ENCODE measurements at places on chromosomes 4 and X.

DNA sequence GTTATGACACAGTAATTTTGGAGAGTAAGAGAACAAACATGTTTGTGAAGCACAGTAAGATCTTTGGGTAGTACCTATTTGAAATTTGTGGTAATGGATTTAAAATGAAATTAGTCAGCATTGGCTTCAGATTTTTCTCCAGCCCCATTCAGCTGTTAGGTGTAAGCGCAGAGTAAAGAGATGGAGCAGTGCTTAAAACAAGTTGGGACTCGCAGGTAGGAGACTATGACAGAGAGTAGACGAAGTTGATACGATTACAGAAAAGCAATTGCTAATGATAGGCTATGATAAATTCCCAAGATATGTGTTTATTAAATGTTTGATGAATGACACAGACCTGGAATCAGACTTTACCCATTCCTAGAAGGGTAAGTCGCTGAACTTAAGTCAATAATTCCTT lies 72.6 kb downstream of the CHIC2 start:
- DNase-seq = no peak

- peak; percentile 88 for DNase-seq
These were observed 291.7 kb downstream of the KCNIP4 start for GRCh38 chr4:21656832-21657231.

DNA sequence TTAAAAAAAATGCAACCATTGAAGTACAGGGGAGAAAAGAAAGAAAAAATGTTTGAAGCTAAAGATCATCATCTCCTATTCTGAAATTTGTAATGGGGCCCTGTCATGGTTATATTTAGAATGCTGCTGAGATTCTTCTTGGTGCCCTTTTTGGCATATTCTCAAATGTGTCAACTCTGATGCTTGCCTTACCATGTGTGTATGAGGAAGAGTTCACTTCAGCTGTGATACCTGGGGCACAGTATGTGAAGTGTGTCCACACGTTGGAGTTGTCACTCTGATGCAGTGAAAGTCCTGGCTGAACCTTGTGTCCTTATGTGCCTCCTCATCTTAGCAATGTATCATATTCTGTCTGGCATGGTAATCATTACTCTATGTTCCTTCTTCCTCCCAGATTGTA lies 377.9 kb downstream of the RAPGEF2 start:
- DNase-seq = no peak

GRCh38 chr4:99390055-99390454 lies 37.5 kb upstream of the ADH1C start:
- DNase-seq = no peak

DNA sequence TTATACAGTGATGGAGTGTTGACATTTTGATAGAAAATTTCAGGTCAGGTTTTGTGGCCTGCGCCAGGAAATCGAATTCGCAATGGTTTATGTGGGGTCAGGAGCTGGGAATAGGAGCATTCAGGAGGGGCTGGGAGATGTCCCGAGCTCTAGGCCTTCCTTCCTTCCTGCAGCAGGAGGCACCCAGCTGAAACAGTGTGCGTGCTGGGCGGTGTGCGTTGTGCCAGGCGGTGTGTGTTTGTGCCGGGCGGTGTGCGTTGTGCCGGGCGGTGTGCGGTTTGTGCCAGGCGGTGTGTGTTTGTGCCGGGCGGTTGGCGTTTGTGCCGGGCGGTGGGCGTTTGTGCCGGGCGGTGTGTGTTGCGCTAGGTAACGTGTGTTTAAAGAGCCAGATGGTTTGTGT lies 1.7 kb downstream of the UVSSA start:
- no peak for DNase-seq

- DNase-seq = peak; percentile 93
These were observed 24.0 kb downstream of the SMIM14 start for GRCh38 chr4:39614487-39615162.

DNA sequence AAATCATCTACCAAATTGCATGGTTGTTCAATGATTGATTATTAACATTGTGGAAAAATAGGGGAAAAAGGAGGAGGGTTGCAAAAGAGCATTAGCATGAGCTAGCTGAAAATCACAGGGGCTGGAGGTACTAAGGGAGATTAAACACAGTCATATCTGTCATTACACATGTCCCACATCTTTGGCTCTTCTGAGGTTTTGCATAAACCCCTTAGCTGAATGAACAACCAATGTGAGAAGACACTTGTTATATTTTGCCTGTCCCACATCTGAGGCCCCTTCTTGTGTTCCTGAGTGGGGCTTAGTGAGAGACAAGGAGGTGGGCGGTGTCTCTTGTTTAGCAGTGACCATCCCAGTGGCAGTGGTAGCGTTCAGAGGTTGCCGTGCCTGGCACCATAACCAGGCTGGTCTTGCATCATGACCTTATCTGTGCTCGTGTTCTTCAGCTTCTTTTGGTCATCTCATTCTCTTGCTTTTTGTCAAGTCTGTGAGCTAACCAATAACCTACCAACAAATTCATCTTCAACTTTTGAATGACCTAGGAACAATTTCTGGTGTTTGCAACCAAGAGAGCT lies 95.6 kb downstream of the MID1IP1 start:
- peak; percentile 49 for DNase-seq

DNA sequence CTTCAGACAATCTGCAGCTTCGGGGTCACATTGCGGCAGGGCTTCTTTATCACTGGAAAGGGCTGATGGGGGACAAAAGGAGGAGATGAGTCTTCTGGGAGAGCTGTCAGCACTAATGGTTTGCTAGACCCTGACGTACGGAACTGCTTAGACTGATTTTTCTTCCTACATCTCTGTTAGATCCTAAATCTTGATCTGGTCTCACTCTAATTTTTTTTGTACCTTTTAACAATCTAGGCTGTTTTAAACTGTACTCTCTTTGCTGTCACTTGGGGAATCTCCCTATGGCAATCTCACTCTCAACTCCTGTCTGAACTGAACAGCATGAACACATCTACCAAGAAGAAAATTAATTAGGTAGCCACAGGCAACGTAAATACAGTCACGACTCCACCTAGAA lies 120.1 kb downstream of the SNCA start:
- no peak for DNase-seq

- DNase-seq = peak; percentile 42
These were observed 70.9 kb upstream of the UGT2B7 start for GRCh38 chr4:69025191-69025998.

GRCh38 chrX:46040001-46040400 lies 505.2 kb downstream of the ZNF674 start:
- no peak for DNase-seq

GRCh38 chr4:3252831-3253641 lies 4.1 kb downstream of the MSANTD1 start:
- no peak for DNase-seq

DNA sequence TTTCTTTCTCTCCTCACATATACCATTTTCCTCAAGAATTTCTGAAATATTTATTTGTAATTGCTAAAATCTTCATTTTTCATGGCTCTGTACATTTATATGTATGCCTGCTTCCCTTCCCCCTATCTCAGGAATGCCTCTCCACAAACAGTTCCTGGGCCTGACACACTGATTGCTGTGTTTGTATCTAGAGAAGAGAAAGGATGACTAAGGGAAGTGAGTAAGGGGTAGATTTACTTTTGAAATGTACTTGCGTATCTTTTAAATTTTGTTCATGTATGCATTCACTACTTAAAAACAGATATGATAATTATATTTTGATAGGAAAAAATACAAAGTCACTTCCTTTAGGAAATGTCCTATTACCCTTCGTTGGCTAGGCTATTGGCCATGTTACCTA lies 790.8 kb downstream of the PCDH18 start:
- peak; percentile 12 for DNase-seq

DNA sequence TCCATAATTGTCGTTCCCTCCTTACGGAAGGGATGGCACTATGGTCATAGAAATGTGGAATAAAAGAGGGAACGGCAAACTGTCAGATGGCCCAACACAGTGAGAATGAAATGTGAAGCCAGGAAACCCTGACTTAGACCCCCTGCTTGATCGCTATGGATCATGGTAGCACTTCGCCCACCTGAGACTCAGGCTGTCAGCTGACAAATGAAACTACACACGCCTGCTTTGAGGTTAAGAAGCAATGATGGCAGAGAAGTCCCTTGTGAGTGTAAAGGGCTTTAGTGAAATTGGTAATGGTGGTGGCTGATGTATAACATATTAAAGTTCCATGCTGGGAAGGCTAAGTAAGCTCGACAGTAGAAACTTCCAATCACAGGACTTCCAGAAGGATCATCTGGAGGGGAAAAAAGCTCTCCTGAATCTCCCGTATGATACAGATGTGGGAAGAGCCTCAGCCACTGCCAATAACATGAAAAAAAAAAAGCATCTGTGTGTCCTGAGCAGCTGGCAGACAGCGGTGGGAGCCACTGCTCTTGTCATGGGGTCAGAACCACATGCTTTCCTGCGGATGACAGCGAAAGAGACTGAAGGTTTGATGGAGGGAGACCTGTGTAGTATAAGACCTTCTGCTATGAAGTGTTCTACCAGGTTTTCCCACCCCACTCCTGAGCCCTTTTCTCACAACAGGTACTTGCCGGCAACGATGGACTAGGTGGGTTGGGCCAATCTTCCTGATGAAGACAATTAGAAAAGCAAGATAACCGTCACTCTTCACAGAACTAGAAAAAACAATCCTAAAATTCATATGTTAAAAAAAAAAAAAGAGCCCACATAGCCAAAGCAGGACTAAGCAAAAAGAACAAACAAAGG lies 107.6 kb downstream of the AFAP1 start:
- DNase-seq = no peak

- no peak for DNase-seq
These were observed 297.4 kb upstream of the DKK2 start for GRCh38 chr4:107333518-107333917.

DNA sequence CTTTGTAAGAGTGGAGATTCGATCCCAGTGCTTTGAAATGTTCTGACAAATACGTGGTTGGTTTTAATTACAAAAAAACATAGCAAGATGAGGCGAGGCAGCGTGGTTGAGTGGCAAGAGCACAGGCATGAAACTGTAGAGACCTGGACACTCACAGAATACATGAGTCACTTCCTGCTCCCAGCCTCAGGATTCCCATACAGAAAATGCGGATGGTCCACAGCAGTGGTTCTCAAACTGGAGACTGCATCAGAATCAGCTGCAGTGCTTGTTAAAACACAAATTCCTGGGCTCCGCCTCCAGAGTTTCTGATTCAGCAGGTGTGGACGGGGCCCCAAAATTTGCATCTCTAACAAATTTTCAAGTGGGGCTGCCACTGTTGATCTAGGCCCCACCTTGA lies 10.1 kb downstream of the OTOP1 start:
- DNase-seq = peak; percentile 34
